Activated CD4-positive, alpha-beta T cell treated with anti-CD3 and anti-CD28 coated beads, Interleukin-2, amount 50 U/mL, for 1 hour (primary cell): ENCODE measurements at places on chromosomes 7 and 10.

DNA sequence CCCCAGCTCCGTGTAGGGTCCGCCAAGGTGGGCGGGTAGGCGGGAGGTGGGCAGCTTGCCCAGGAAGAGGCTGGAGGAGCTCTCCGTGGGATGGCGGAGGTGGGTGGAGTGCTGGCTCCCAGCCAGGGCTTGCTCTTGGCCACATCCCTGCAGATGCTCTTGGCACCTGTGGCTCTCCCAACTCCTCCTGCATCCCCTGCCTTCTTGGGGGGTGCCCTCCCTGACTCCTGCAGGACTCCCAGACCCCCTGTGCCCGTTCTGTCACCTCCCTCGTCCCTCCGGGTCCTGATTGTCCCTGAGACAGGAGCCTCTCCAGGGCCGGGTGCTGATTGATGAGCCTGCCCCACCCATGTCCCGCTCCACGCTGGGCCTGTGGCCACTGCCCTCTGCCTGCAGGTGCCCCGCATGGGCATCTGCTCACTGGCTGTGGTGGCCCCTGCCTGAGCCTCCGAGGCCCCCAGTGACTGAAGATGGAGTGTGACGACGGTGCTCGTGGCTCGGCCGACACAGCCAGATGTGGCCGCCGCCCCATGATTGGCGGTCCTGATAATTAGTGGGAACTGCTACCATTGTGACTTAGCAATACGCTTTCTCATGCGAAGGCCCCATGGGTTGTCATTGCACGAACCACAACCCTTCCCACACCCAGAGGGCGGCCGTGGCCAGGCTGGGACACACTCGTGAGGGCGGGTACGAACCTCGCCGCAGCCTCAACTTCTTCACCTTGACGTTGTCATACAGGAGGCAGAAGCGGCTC lies 23.6 kb downstream of the CFAP46 start:
- DNase-seq, result no peak

DNA sequence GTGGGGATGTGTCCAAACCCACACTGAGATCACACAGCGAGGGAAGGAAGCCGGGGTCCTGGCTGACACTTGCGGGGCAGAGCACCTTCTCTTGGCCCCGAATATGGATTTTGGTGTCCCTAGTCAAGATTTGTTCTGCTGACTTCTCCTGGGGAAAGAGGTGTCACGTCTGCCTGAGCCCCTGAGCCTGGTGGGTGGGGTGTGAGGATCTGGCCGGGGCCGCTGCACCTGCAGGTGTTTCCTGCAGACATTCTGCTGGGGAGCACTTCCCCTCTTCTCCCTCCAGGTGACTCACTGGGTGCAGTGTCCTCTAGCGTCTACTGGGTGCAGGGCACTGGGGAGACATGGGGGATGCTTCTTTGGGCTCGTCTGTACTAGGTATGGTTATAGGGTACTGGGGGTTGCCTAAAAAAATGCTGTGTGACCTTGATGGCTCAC lies 99.2 kb downstream of the GRK5 start:
- DNase-seq, result peak; percentile 72

DNA sequence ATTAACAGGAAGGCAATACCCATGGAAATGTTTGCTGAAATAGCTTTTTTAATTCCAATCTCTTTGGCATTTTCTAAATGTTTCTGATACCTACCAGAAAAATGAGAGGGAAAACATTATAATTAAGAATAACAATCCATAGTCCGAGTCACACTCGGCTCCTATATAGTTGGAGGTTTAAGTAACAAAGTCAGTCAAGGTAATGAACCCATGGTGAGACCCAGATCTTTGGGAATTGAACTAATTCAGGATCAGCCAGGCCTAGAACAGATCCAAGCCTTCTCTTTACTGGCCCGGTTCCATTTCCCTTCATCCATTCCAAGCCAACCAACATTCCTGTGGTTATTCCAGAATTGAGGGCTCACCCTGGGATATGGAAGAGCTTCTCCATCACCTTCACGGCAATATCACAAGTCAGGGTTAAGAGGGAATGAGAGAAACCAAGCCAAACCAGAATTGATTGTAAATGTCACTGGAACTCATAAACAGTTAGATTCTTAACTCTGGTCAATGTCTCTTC lies 28.3 kb downstream of the ABCB4 start:
- no peak for DNase-seq

- no peak for DNase-seq
Observed at GRCh38 chr10:124453960-124454610, 4.2 kb upstream of the NKX1-2 start.

DNA sequence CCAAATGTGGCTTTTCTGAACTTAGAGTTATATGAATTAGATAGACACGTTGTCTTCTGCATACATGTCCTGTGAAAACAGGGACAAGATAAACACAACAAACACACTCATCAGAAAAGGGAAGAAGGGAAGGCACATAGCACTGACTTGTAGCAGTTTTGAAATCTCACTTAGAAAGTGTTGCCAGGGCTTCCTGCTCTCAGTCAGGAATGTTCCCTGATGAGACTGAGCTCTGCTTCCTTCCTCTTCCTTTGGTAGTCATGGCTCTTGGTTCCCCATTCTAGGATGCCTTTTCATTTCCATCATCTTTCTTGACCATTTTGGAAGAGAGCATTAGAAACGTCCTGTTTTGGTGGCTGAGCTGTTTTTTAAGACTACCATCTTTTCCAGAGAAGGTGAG lies 233.8 kb upstream of the LYZL1 start:
- no peak for DNase-seq

DNA sequence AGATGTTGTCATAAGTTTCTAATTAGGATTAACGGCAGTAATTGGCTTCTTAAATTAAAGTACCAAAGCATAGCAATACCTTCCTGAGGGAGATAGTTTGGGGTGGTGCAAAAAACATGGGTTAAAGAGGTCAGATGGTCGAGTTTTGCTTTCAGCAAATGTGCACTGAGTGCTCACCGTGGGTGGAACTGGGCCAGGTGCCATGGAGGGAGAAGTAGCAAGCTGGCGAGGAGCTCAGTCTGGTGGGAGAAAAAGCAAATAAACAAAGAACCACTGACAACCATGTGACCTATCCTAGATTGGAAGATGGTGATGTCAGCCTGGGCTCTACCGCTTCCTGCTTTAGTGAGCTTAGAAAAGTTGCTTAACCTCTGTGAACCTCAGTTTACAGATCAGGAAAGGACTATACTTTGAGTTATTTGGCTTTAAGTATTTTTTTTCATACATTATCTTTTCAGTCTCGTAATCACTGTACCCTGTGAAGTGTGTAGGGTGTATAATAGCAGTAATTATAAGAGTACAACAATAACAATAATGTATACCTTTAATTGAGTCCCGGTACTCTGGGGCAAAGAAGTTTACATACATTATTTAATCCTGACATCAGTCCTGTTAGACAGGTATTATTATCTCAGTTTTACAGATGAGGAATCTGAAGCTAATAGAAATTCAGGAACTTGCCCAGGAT lies 69.0 kb upstream of the PDCD4 start:
- DNase-seq, result peak; percentile 39

GRCh38 chr10:6811153-6811552 lies 231.1 kb upstream of the PRKCQ start:
- no peak for DNase-seq

DNA sequence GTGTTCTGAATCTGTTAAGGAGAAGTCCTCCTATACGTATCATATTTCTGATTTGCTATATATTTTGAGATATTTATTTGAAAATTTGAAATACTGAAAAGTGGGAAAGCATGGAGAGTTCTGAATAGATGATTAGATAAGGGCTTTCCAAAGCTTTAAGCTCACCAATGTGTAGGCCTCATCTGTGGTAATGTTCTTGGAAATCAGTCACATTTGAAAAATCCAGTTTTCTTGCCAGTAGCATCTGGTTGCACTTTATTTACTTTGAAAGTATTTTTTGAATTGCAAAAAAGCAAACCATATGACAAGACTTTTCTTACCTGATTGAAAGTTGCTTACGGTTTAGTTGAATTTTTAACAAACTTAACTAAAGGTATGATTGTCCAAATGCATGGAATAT lies 21.7 kb downstream of the ADD3 start:
- DNase-seq, result no peak

- no peak for DNase-seq
Observed at GRCh38 chr7:15462721-15463389, 99.0 kb downstream of the AGMO start.

GRCh38 chr10:33154590-33154989 lies 179.9 kb downstream of the NRP1 start:
- DNase-seq, result no peak

DNA sequence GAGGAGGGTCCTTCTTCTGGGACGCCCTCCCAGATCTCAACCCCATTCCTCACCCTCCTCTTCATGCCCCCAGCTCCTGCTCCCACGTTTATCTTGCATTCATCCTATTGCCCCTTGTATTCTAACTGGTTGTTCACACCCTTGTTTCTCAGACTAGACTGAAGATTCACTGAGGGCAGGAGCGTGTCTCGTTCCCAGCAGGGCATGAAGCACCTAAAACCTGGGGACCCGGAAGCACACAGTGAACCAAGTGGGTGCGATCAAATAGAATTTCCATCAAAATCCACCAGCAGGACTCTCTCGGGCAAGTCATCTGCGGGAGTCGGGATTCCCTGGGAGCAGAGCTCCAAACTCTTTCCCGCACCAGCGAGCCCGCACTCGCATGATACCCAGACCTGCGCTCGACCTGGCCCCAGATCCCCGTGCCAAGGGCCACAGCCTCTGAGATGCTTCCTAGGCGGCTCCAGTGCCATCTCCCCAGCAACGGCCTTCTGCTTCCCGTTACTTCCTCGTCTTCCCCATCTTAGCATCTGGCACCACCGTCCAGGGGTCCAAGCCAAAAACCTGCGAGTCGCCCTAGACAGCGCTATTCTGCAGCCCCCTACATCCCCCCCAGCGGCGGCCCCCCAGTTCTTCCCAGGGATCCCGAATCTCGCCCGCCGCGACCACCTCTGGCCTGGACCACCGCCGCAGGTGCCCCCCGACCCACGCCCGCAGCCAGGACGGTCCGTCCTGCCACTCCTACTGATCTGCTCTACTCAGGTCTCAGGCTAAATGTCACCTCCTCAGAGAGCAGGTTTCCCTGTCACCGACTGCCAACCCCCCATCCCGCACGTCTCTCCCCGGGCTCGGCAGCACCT lies 6.1 kb upstream of the GBX1 start:
- DNase-seq, result no peak

DNA sequence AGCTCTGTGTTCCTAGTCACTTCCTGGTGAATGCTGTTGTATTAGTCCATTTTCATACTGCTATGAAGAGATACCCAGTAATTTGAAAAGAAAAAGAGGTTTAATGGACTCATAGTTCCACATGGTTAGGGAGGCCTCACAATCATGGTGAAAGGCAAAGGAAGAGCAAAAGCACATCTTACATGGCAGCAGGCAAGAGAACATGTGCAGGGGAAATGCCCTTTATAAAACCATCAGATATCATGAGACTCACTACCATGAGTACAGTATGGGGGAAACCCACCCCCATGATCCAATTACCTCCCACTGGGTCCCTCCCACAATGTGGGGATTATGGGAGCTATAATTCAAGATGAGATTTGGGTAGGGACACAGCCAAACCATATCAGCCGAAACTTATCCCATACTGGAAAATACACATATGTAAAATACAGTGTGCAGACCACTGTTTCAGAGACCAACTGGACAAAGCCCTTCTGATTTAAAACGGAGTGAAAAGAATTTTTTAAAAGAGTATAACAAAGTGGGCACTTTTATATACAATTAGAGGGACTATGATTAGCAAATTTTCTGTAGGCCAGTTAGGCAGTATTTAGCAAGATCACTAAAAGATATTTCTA lies 8.0 kb downstream of the CYREN start:
- no peak for DNase-seq

DNA sequence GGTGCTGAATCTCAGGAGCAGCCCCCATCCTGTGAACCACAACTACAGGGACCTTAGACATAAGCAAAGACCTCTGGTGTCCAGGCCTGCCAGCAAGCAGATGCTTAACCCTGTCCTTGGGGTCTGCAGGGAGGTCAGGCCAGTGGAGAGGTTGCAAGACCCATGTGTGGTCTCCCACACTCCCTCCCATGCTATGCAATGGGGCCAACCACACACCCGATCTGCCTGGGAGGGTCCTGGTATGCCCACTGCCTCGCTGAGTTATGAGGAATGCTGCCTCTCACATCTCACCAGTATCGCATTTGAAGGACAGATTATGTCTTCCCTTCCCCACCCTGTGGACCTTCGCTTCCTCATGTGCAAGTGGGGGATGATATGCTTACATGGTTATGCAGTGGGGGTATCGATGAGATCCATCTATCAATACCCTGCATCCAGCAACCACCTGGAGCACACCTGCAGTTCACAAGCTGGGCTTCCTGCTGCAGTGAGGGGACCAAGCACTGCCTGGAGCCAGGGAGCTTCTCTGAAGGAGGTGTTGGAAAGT lies 191.6 kb downstream of the ZNF716 start:
- DNase-seq, result no peak

DNA sequence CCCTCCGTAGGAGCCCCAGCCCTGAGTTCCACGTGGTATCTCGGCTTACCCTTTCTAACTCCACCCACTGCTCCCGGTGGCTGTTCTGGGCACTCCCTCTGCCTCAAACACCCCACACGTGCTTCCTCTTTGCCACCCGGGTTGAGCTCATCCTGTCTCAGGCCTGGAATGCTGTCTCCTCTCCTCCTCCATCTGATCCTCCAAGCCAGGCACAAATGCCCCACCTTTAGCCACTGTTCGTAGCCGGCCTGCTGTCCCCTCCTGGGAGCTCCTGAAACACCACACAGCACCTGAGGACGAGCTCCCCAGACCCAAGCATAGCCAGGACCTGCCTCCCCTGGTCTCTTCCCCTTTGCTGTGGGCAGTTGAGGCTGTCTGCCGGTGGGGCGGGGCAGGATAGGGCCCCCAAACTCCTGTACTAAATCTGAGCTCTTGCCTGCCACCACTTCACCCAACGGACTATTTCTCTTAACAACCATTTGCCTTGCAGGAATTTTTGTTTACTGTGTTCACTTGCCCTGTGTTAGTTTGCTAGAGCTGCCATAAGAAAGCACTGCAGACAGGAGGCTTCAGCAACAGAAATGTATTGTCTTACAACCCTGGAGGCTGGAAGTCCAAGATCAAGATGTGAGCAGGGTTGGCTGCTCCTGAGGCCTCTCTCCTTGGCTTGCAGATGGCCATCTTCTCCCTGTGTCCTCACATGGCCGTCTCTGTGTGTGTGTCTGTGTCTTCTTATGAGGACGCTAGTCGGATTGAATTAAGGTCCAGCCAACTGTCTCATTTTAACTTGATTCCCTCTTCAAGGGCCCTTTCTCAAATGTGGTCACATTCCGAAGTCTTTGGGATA lies 58.3 kb upstream of the SHH start:
- DNase-seq, result no peak

- no peak for DNase-seq
Observed at GRCh38 chr10:79179164-79179956, 110.6 kb downstream of the ZMIZ1 start.

DNA sequence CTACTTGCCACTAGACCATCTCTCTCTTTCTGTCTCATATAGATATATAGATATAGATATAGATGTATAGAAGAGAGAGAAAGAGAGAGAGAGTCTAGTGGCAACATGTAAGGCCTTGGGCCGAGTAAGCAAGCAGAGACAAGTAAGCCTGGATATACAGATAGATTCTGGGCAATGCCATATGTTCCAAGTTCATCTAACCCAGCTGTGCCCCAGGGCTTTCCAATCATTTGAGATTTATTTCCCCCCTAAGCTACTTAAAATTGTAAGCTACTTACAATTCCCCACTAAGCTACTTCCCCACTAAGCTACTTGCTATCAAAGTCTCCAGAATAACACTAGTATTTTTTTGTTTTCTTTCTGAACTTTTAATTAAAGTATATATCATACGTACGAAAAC lies 1094.1 kb downstream of the DNAJB9 start:
- no peak for DNase-seq
